ENCODE measurements at places on chromosomes 4 and X.
A peak's percentile ranks its signal among the peaks of the same experiment; 100 is the strongest.

DNA sequence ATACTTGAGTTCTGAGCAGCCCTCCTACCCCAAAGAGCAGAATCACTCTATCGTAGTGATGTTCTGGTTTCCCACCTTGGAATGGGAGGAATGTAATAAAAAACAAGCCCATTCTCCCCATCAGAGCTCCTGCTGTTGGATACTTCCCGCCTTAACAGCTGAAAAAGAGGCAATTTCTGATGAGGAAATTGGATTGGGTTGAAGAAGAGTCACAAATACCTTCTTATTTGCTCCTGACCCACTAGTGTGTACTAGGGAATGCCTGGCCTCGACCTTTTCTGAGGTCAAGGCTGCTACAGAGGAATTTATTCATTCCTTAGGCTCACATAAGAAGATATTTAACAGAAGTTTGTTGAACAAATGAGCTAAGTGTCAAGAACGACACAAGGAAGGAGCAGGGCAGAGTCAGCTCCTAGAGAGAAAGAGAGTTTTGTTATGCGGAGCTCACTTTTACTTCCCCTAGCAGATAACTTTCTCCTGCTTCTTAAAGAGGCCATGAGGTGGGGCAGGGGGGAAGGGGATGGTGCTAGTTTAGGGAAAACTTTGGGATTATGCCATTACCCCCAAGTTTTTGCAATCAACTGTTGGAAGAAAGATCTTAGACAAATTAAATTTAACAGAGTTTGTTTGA is 273.8 kb upstream of the CLNK start:
- DNase-seq, result no peak

DNA sequence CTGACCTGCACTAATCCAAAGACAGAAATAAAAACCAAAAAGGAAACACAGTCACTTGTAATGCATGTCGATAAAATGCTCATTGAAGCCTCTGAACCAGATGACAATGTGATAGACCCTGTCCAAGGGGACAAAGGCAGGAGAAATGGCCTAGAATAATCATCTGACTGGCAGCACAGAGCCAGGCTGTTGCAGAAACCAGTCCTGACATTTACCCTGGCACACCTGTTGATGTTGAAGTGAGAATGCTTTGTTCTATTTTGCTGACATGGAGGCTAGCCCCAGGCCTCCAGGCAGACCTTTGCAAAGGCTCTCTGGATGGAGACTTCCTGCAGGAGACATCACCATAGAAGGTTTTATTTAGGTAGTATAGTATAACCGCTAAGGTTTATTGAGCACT is 41.0 kb downstream of the TFDP3 start:
- no peak for DNase-seq

GRCh38 chr4:104728380-104729122 is 233.9 kb upstream of the CXXC4 start:
- DNase-seq, result no peak

- DNase-seq, result peak; percentile 79
Measured at GRCh38 chr4:122710434-122711308, 21.8 kb upstream of the BBS12 start.

- DNase-seq, result no peak
Measured at GRCh38 chr4:8855818-8856245, 15.8 kb downstream of the HMX1 start.

- DNase-seq, result no peak
Measured at GRCh38 chr4:15536552-15537499, 67.1 kb downstream of the CC2D2A start.

- DNase-seq, result no peak
Measured at GRCh38 chrX:18617407-18617750, 54.5 kb downstream of the RS1 start.

DNA sequence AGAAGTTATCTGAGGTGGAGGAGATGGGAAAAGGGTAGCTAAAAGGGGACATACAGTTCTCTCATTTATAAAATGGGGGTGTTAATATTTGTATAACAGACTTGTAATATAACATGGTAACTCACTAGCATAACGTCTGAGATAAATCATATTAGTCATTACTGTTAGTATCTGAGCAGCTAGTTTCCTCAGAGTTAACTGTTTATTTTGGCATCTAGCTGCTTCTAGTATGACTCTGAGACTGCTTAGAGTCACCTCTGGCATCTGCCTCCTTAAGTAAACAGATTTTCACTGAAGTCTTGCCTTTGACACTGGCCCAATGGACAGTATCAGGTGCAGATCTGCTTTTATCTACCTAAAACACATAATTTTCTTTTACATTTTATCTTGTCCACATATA is 58.1 kb downstream of the SLC30A9 start:
- no peak for DNase-seq

- peak; percentile 13 for DNase-seq
Measured at GRCh38 chr4:38328989-38329729, 334.8 kb upstream of the KLF3 start.

DNA sequence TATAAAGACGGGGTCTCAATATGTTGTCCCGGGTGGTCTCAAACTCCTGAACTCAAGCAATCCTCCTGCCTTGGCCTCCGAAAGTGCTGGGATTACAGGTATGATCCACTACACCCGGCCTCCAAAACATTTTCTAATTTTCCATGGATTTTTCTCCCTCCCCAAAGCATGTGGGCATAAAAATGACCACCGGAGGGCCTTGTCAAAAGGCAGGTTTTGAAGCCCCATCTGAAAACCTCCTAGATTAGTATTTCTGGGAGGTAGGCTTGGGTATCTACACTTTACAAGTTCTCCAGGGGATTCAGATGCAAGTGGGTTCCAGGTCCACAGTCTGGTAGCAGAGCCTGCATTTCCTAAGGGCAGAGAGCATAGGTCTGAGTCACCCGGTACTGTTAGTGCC is 1.4 kb upstream of the GPR173 start:
- DNase-seq, result no peak

DNA sequence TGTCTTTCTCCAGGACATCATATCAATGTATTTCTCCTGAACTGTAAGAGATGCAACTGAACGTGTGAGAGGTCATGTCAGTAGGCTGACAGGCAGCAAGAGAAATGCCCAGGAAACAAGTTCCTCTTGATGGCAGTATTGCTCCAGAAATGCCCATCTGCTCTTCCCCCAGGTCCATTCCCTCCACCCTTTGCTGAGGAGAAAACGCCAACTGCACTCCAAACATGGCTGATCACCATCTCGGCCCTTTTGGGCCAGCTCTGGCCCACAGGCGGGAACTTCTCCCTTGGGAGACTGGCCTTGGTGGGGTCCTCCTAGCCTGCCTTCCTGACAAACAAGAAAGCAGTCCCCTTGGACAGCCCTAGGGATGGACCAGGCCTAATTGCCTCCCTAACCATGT is 276.5 kb upstream of the AGTR2 start:
- DNase-seq, result no peak

DNA sequence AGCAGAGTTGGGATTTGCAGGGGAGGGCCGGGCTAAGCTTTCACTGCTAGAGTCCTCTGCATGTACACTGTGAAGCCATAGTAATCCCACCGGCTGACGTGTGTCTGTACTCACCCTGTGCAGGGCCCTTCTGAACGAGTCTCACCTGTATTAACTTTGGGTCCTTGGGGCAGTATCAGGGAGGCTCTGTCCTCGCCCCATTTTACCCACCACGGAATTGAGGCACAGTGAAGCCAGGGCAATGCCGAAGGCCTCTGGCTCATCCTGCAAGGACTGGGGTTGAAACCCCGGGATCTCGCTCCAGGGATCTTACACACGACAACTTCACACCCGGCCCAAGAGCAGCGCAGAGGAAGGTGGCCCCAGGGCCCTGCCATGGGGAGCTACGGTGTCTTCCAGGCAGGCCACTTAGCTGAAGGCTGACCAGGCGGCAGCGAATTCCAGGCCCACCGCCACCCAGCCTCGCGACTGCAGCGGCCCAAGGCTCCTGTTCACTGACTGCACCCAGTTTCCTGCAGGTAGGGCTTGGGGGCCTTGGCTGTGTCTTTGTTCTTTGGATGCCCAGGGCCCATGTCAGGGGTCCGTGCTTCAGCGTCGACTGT is 75.5 kb upstream of the ADRA2C start:
- DNase-seq, result no peak

DNA sequence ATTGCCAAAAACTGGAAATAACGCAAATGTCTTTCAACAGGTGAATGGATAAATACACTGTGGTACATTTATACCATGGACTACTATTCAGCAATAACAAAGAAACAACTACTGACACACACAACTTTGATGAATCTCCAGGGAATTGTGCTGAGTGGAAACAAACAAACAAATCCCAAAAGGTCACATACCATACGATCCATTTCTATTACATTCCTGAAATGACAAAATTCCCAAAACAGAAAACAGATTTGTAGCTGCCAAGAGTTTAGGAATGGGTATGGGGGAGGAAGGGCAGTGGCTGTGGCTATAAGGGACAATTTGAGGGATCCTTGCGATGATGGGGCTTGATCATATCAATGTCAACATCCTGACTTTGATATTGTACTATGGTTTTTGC is 2.5 kb downstream of the ZNF182 start:
- DNase-seq, result no peak

GRCh38 chr4:34731070-34731469 is 1513.2 kb downstream of the ARAP2 start:
- no peak for DNase-seq

- no peak for DNase-seq
Measured at GRCh38 chr4:173343832-173344397, 9.8 kb upstream of the HMGB2 start.

GRCh38 chrX:17703201-17703600 is 34.1 kb upstream of the SCML1 start:
- no peak for DNase-seq

- DNase-seq, result no peak
Measured at GRCh38 chr4:112848911-112849310, 200.5 kb upstream of the ANK2 start.

DNA sequence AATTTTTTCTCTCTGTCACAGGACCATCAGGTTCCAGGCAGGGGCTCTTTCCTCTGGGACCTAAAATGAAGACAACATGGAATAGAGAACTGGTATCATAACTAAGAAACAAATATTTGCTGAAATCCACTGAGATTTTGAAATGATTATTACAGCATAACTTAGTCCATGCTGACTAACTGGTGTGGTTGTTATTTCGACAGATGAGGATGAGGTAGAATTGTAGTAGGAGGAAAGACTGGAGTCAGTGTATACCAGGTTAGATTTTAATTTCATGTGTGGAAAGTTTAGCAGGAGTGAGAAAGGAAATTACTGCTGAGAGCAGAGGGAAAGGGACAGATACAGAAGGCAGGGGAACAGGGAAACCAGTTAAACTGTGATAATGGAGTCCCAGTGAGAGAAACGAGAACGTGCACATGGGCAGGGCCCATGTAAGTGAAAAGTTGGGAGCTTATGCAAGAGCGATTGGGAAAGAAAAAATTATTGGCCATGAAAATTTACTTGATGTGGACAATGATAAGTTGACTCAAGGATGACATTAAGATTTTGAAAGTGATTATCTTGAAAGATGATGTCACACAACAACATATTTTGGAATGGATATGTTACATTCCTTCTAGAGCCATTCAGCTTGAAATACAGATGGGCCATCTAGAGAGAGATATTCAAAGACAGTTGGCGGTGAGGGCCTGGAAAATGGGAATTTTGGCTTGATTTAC is 98.7 kb upstream of the DDIT4L start:
- no peak for DNase-seq

DNA sequence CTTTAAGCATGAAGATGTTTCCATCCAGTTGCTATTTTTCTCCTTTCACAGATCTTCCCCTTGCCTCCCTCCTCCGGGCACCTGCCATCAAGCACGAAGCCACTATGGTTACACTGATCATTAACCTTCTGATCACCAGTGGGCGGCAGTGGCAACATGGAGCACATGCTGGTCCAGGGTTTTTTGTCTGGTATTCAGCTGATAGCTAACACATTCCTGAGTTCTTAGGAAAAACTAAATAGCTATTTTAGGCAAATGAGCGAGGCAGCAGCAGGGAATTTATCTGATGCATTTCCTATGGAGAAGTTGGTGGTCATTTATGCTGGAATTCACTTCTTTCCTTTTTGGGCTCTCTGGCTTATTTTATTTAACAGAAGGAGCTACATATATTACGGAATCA is 22.9 kb downstream of the SHISA3 start:
- no peak for DNase-seq

DNA sequence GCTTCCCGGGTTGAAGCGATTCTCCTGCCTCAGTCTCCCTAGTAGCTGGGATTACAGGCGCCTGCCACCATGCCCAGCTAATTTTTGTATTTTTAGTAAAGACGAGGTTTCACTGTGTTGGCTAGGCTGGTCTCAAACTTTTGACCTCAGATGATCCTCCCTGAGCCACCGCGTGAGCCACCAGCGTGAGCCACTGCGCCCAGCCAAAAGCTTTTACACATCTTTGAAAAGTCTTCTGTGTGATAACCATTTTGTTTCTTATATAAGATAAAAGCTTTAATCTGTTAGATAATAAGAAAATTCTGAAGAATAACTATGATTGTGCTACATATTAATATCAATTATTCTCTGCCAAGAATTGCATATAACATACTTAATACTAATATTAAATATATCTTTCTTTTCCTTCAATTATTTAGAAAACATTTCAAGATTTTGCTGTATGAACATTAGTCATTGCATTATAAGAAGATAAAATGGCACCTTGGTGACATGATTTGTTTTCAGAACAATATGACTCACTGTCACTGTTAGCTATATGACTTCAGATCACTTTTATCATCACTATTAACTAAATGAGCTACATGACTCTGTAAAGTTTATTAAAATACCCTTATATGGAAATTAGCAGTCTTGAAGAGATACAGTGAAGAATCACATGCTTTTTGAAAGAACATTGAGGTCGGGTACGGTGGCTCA is 33.4 kb downstream of the RUFY3 start:
- no peak for DNase-seq

DNA sequence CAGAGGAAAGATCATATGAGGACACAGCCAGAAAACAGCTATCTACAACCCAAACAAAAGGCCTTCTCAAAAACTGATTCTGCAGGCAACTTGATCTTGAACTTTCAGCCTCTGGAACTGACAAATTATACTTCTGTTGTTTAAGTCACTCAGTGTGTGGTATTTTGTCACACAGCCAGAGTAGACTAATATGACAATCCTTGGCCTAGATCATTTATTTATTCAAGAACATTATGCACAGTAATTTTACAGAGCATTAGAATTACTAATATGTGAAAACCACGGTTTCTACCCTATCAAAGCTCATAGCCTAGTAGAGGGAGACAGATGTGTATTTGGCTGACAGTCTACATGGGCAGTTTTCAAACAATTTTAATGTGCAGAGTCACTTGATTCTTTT is 167.8 kb upstream of the PCDH18 start:
- DNase-seq, result no peak

- DNase-seq, result no peak
Measured at GRCh38 chr4:76208005-76208765, 5.4 kb downstream of the SCARB2 start.

DNA sequence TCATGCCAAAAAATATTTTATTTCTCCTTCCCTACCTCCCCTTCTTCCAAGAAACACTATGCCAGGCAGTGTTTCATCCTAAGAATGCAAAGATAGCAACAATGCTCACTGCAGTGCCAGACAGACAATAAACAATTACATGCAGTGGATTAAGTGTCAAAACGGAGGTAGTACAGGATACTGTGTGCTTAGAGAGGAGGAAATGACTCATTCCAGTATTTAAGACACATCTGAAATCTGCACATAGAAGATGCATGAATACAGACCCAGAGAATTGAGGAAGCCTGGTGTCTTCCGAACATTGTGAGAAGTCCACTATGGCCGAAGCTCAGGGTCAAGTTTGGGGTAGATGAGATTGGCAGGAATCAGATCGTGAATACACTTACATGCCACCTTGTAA is 326.4 kb downstream of the PPP3CA start:
- DNase-seq, result no peak
